AG04450 (cell line): ENCODE measurements at places on chromosomes 12 and 14. TPM values are rescaled to one million over a fixed set of nuclear protein-coding genes. Genes with fewer than 3 reads are reported as not detected.
A peak's percentile ranks its signal among the peaks of the same experiment; 100 is the strongest.

- DNase-seq = no peak
Measured at GRCh38 chr12:49146406-49146805, 15.2 kb upstream of the TUBA1B start.

- no peak for DNase-seq
Measured at GRCh38 chr12:39605996-39606395, 13.6 kb downstream of the ABCD2 start.

Gene TEX52
- not detected in 2 replicates for polyA plus RNA-seq

GRCh38 chr14:38056270-38056669 is 151.4 kb upstream of the SSTR1 start:
- no peak for DNase-seq

- DNase-seq = no peak
Measured at GRCh38 chr12:121803861-121804416, at the start of gene SETD1B. TSS of gene SETD1B (plus strand) at chr12:121804009. CDS start at chr12:121804738, 729 bp downstream.

Gene RND1
- polyA plus RNA-seq = 0.36 and 0.42 TPM in 2 replicates

- peak; percentile 3 for DNase-seq
Measured at GRCh38 chr12:102948941-102949352, 8.5 kb upstream of the ASCL1 start.

Gene KRT72
- not detected in 2 replicates for polyA plus RNA-seq

GRCh38 chr14:105335735-105336476 is 21.4 kb downstream of the PACS2 start:
- no peak for DNase-seq

Gene CD27
- not detected in 2 replicates for polyA plus RNA-seq

- DNase-seq = no peak
Measured at GRCh38 chr12:112096070-112096469, 12.5 kb downstream of the NAA25 start.

DNA sequence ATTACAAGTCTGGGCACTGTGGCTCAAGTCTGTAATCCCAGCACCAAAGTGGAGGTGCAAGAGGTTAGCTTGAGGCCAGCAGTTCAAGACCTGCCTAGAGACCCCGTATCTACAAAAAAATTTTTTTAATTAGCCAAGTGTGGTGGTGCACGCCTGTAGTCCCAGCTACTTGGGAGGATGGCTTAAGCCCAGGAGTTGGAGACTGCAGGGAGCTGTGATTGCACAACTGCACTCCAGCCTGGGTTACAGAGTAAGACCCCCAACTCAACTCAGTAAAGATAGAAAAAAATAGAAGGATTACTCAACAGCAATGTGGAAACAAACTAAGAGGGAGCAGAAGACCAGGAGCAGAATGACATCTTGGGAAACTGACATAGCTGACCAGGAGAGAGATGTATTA is 13.3 kb downstream of the SBNO1 start:
- no peak for DNase-seq

DNA sequence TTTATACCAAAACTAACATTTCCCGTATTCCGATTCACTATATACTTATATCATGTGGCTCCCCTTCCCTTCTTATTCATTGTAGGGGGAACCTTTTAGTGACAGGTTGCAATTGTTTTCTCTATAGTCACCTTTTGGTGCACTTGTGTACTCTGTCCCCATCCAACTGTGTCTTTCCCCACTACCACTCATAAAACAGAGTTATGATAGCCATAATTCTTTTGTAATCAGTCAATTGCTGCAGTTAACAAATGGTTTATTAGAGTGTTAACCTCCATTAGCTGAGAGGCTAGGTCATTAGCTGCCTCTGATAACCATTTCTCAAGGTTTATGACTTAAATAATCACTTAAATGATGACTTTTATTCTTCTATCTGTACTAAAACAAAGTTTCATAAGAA is 338.1 kb upstream of the SEL1L start:
- DNase-seq = no peak

GRCh38 chr14:68815298-68816182 is 22.7 kb upstream of the ZFP36L1 start:
- DNase-seq = no peak

Gene ADGRD1
- 0.05 TPM in 1 of 2 replicates, not detected in the other for polyA plus RNA-seq

DNA sequence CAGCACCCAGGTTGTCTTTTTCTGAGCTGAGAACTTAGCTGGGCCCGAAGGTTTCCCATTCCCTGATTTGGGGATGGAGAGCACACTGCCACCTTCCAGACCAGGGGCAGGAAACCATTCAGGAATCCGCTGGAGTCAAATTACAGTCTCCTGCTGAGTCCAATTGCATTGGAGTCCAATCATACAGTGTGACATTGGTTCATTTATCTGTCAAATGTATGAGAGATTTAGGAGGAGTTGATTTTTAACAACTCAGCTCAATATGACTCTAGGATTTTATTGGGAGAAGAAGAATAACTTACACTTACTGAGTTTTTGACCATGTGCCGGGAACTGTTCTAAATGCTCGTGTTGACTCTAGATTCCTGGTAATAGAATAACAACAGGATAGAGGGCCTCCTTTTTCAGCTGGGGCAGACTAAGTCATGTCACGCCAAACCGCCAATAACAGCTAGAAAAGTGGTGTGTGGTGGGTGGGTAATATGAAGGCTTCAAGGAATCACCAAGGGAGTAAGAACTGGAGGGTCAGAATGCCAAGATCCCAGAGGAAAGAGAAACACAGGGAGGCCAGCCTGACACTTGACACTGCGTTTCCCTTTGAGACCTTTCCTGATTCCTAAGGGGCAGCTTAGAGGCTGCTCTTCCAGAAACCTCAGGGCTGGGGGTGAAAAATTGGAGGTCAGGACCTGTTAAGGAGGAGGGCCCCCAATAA is 11.5 kb downstream of the SYNDIG1L start:
- no peak for DNase-seq

Gene RAB3IP
- polyA plus RNA-seq = 2.6 and 3.1 TPM in 2 replicates

GRCh38 chr12:117718141-117718540 is 250.6 kb downstream of the KSR2 start:
- no peak for DNase-seq

DNA sequence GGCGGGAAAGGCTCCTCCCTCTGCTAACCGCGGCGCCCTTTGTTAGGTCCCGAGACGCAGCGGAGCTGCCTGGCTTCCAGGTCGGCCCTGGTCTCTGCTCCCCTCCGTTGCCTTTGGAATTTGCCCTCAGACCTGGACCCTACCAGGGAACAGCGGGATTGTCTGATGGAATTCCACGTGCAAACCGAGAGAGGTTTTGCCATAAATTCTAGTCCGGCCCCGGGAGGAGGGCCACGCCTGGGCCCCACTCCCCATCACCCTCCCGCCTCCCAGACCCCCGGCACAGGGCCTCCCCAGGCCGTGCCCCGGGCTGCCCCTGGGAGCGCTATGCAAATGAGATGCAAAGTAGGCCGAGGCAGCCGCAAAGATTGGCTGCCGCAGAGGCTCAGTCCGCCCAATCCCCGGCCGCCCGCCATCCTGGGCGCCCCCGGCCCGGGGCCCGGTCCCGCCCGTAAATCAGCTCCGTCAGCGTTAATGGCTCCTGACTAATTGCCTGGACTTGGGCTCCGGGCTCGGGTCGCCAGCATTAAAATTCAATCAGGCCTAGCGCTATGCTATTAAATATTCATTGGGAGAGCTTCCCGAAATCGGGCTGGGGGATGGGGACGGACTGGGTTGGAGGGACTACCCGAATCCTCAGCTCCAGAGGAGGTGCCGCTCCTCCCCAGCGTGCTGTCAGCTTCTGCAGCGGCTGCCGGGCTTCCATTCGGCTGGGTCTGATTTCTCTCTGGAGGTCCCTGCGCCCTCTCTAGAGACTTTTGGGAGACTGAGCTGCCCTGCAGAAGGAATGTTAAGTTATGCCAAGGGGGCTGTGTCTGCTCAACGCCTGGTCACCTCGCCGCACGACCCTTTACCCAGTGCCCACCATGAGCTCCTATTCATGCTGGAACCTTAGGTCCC is 15.7 kb upstream of the FIGNL2 start:
- no peak for DNase-seq

- no peak for DNase-seq
Measured at GRCh38 chr12:12230275-12230674, 36.6 kb downstream of the LRP6 start.

GRCh38 chr14:41950428-41951151 is 343.9 kb downstream of the LRFN5 start:
- DNase-seq = no peak

DNA sequence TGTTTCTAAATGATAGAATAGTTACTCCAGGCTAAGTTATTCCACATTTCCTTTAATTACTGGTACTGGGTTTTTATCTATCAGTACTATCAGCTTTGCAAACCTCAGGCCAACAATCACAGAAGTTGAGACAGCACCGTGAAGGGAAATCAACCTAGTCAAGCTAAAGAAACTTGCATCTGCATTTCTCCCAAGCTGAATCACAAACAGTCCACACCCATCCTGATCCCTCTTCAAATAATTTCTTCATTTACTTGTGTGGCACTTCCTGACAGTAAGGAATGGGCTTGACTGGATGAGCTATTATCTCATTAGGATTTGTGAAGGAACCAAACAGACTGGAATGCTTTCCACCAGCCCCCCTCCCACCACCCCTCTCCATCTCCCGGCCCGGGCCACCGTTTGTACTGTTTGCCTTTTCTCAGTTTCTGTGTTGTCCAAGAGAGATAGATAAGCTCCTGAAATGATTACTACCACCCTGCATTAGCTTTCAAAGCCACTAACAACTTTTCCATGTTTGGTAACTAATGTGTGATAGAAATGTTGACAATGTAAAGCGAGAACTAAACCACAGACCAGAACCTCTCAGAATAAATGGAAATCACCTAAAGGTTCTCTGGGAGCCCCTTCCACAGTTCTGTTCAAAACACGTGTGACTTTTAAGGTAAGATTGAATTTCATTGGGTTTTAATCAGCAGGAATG is 236.3 kb downstream of the SLC25A21 start:
- no peak for DNase-seq

DNA sequence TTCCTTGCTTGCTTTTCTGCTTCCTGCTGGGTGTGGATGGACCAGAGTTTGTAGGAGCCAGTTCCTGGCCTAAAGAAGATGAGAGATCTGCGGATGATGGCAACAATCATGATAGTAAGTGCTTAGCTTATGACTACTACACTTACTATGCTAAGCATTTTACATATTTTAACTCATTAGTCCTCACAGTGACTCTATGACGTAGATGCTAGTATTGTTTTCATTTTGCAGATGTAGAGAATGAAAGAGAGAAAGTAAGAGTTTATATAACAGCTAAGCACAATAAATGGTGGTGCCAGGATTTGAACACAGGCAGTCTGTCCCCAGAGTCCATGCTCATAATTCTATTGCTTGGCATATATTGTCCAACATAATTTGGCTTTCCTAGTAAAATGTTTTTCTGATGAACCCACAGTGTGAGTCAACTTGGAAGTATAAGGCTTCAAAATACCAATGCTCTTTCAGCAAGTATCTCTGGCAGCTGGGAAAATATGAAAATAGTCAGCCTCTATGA is 363.2 kb upstream of the DDHD1 start:
- DNase-seq = peak; percentile 82

- no peak for DNase-seq
Measured at GRCh38 chr14:65243766-65244442, 141.6 kb upstream of the MAX start.

- no peak for DNase-seq
Measured at GRCh38 chr12:52900166-52900895, 4.5 kb downstream of the KRT8 start.

Gene MANSC4
- polyA plus RNA-seq = not detected in 2 replicates

DNA sequence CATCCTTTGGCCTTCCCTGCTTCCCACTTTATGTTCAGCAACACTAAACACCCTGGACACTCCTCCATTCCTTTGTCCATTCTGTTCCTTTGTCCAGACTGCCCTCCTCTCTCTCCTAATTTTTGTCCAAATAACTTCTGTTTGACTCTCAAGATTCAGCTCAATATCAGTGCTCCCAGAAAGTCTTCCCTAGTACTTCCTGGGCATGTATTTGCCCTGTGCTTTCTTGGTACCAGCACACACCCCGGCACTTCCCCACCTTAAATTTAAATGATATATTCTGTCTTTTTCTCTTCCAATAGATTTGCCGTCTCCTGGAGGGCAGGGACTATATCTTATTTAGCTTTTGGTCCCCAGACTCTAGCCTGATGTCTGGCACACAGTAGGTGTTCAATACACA is 6.5 kb upstream of the APOLD1 start:
- no peak for DNase-seq

Gene WASHC4
- 33.8 and 59.4 TPM in 2 replicates for polyA plus RNA-seq

- no peak for DNase-seq
Measured at GRCh38 chr12:131142891-131143657, 189.4 kb downstream of the ADGRD1 start.

- peak; percentile 94 for DNase-seq
Measured at GRCh38 chr14:72643317-72643801, 250.5 kb downstream of the DPF3 start.

Gene B4GALNT1
- 1.8 and 2.5 TPM in 2 replicates for polyA plus RNA-seq

- DNase-seq = no peak
Measured at GRCh38 chr14:92372230-92372629, 49.3 kb downstream of the SLC24A4 start.

GRCh38 chr14:101000711-101001250 is 97.3 kb upstream of the RTL1 start:
- DNase-seq = no peak

- no peak for DNase-seq
Measured at GRCh38 chr12:109482894-109483293, 5.5 kb downstream of the UBE3B start.

Gene PLEKHD1
- polyA plus RNA-seq = not detected in 2 replicates

- no peak for DNase-seq
Measured at GRCh38 chr12:94244165-94245133, 96.1 kb downstream of the PLXNC1 start.

Gene AKAP5
- 0.58 and 0.77 TPM in 2 replicates for polyA plus RNA-seq

Gene CLEC4D
- not detected in 2 replicates for polyA plus RNA-seq

GRCh38 chr12:44976246-44976645 is 74.7 kb downstream of the DBX2 start:
- DNase-seq = no peak

Gene TROAP
- 7.6 and 10.3 TPM in 2 replicates for polyA plus RNA-seq

DNA sequence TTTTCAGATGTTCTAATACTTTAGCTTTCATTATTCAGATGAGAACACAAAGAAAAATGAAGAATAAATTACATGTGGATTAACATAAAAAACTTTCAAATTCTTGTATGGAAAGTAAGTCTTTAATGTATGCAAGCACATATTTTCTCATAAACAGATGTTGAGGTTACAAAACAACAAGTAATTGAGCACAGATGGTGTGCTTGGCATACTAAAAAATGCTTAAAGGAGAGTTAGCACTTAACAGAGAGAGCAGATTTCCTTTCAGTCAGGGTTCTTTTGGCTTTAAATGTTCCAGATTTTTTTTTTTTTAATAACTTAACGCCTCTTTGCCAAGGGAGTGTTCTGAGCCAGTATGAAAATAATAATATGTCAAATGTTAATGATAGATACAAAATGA is 96.0 kb downstream of the RASSF9 start:
- no peak for DNase-seq

DNA sequence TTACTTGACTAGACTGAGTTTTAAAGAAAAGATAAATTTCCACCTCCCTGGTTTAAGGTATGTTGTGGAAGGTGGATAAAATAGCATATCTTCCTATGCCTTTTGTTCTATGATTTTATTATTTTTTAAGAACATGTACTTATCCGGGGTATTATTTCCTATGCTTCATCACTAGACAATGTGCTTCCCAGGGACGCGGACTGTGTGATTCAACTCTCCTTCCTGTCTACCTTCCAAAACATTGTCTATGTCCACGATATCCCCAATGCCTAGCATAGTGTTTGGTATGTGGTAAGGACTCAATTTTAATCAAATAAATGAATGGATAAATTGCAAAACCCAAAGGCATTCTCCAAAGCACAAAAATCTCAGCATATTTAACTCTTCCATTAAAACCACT is 8.3 kb upstream of the CCND2 start:
- no peak for DNase-seq

- no peak for DNase-seq
Measured at GRCh38 chr12:128932521-128932920, 79.2 kb downstream of the GLT1D1 start.

Gene MUCL1
- polyA plus RNA-seq = not detected in 2 replicates
